H4 (cell line): ENCODE measurements at places on chromosomes 11 and 22. TPM values are rescaled to one million over a fixed set of nuclear protein-coding genes. Genes with fewer than 3 reads are reported as not detected.

Gene RASD2
- 0.08 and 0.43 TPM in 2 replicates for total RNA-seq

Gene FAR1
- total RNA-seq = 27.1 and 35.7 TPM in 2 replicates

GRCh38 chr22:39241794-39242594 lies 2.8 kb downstream of the PDGFB start:
- no peak for DNase-seq

DNA sequence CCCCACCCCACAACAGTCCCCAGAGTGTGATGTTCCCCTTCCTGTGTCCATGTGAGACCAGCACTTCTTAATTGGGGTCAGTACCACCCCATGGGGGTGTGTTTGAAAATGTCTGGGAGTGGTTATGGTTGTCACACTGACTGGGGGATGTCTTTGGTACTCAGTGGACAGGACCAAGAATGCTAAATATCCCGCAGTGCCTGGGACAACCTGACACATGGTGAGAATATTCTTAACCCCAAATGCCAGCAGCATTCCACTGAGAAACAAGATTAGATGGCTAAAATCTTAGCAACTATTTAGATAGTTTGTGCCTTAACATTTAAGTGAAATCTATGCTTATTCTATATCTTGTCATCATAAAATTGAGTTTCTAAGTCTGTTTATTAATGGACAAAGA lies 177.5 kb upstream of the ZBED5 start:
- no peak for DNase-seq

Gene PITPNM1
- total RNA-seq = 13.7 and 16.6 TPM in 2 replicates

Gene ATL3
- total RNA-seq = 48.5 and 58.5 TPM in 2 replicates

DNA sequence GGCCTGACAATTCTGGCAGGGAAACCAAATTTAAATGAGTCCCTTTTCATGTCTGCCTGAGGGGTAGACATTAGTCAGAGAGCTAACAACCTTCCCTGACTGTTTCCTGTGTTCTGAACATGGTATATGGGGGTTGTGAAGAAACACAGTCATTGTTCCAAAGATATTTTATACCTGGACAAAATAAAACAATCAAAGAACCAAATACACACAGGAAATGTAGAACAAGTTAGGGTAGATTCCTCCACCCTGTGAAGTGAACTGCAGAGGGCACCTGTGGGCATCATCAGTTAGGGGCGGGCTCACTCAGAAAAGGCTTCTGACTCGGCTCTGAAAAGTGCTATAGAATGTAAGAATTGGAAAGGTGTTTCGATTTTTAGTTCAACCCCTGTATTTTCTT lies 231.9 kb upstream of the CADM1 start:
- no peak for DNase-seq

- no peak for DNase-seq
These were observed 81.3 kb downstream of the KIRREL3 start for GRCh38 chr11:126919147-126919823.

- no peak for DNase-seq
These were observed 13.3 kb downstream of the RBFOX2 start for GRCh38 chr22:36015155-36015810.

Gene SCT
- total RNA-seq = not detected in 2 replicates

- no peak for DNase-seq
These were observed 514.1 kb downstream of the CNTN5 start for GRCh38 chr11:99534812-99535211.

DNA sequence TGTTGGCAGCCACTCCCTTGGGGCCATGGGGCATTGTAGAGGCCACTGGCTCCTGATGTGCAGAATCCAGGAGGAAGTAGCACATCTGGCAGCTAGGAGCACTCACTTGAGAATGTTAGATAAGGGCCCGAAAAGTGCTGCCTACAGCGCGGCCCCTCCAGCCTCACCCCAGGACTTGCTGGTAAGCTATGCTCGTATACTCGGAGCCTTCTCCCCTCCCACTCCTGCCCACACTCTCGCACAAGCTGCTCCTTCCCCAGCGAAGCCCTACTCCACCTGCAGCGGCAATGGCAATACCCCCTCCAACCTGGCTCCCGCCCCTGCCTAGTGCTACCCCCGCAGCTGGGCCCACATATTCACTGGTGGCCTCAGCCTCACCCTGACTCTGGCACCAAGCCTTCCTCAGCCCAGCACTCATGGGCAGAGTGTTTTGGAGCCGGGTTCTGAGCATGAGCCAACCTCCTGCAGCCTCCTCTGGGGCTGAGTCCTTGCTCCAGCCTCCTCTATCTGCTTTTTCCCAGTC lies 47.7 kb downstream of the PDE2A start:
- DNase-seq = no peak

DNA sequence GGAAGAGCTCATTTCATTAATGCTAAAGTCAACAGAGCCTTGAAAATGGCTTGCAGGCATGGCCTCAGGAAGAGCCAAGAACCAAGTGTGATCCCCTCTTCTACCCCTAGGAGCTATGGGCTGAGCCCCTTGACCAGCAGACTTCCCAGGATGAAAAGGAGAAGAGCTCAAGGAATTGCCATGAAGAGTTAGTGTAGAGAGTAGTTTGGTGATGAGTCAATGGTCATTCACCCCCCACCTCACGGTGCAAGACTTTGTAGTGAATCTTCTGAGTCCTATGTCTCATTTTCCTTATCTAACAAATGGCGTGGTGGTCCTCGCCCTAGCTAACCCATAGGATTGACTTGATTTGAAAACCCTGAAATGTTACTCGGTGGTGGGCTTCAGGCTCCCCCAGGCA lies 422.4 kb upstream of the CADM1 start:
- DNase-seq = no peak

GRCh38 chr22:44033694-44034093 lies 9.6 kb downstream of the PARVB start:
- no peak for DNase-seq

- DNase-seq = no peak
These were observed 245.0 kb upstream of the B3GAT1 start for GRCh38 chr11:134656861-134657540.

DNA sequence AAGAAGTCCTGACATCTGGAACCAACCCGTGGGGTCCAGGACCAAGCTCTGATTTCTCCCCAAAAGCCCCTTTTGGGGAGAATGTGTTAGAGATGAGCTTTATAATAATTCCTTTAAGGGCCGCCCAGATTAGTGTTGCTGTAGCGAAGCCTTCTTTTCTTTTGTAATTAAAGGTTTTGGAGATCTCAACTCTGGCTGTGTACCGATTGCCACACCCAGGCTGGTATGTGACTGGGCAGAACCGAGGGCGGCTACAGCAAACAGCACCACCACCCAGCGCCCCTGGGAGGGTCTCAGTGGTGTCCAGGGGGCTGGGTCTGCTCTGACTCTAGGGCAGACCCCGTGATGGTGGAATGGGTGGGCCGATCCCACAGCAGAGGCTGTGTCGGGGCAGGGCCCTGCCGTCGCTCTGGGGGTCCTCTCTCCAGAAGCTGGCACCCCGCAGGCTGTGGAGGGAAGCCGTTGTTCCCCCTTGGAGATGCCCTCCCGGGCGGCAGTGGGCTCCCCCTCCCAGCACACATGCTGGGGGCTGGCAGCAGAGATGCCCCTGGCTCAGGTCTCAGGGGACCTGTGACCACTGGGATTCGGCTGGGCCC lies 31.0 kb downstream of the TPCN2 start:
- DNase-seq = no peak

GRCh38 chr11:59771605-59772004 lies 16.4 kb downstream of the STX3 start:
- no peak for DNase-seq

Gene MS4A3
- total RNA-seq = not detected in 2 replicates

DNA sequence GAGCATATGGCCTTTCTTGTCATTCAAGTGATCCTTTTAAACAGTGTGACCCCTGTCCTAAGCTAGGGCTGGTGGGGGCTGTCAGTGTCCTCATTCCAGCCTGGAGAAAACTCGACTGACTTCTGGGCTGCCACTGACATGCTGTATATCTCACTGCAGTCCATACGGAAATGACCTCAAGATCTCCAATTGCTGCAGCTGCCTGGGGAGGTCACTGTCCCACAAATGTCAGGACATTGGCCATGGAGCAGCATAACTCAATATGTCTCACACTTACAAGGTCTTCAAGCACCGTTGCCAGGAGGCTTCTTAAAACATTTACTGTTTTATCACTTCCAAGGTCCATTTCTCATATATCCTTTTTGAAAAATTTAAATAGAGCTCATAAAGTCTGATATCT lies 27.8 kb upstream of the CSNK2A3 start:
- DNase-seq = no peak

Gene ILK
- total RNA-seq = 139 and 144 TPM in 2 replicates

DNA sequence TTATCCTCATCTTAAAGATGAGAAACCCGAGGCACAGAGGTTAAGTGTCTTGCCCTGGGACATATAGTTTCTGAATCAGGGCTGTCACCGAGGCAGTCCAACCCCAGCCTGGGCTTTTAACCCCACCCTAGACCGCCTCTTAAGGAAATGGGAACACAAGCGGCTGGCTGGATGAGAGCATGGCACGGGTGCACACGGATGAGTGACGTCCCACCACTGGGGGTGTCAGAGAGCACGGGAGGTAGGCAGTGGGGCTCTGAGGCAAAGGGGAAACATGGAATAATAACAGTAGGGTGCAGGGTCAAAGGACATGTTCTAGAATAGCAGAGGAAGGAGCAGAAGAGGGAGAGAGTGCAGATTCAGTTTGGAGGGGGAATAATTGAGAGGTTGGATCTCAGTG lies 22.3 kb downstream of the PPFIBP2 start:
- DNase-seq = no peak

- no peak for DNase-seq
These were observed 12.4 kb downstream of the PICK1 start for GRCh38 chr22:38069372-38070249.

DNA sequence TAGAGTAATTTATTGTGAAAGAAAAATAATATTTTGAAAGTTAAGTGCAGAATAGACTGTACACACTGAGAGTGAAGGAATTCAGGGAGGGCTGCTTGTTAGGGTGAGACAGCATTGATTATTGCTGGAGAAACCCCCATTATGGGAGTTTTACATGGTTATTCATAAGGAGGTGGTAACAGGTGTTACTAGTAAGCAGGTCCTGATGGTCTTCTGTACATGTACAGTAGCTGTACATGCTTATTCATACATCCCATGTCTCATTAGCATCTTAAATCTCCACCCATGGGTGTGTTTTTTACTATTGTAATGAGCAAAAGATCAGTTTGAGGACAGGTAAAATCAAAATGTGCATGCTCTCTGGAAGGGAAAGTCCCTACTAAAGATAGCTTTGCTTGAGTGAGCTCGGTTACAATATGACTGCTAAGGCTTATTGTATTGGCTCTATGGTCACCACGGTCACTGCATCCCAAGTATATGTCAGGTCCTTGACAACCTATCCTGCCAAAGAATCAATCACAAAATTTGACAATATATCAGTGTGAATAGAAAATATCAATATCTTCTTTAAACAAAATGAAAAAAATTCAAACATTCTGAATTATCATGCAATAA lies 6.2 kb downstream of the KDM4F start:
- DNase-seq = no peak

GRCh38 chr11:132948252-132948651 lies 584.0 kb downstream of the OPCML start:
- DNase-seq = no peak

- no peak for DNase-seq
These were observed 104.1 kb downstream of the MPPED1 start for GRCh38 chr22:43515902-43516301.

Gene TMEM134
- 17.3 and 38.6 TPM in 2 replicates for total RNA-seq

GRCh38 chr11:92211576-92212167 lies 12.9 kb upstream of the FAT3 start:
- DNase-seq = peak; percentile 37

DNA sequence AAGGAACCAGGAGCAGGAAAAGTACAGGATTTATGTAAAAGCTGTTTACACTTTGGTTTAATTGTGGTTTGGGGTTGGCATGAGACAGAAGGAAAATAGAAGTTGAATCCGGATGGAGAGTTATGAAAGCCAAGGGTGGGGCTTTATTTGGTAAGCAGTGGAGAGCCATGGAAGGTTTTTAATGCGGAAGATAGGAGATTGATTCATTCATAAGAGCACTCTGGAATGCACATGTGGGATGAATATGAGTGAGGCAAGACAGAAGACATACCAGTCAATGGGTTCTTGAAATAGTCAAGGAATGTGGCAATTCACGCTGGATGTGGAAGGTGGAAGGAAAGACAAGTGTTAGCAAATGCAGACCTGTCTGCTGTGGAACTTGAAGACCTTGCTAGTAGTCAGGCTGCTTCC lies 9.3 kb upstream of the GLB1L3 start:
- peak; percentile 87 for DNase-seq

Gene PTPMT1
- 108 and 137 TPM in 2 replicates for total RNA-seq

- no peak for DNase-seq
These were observed 19.6 kb upstream of the MTMR2 start for GRCh38 chr11:95943546-95943945.

Gene GSTT2B
- total RNA-seq = 5.2 and 12.3 TPM in 2 replicates

DNA sequence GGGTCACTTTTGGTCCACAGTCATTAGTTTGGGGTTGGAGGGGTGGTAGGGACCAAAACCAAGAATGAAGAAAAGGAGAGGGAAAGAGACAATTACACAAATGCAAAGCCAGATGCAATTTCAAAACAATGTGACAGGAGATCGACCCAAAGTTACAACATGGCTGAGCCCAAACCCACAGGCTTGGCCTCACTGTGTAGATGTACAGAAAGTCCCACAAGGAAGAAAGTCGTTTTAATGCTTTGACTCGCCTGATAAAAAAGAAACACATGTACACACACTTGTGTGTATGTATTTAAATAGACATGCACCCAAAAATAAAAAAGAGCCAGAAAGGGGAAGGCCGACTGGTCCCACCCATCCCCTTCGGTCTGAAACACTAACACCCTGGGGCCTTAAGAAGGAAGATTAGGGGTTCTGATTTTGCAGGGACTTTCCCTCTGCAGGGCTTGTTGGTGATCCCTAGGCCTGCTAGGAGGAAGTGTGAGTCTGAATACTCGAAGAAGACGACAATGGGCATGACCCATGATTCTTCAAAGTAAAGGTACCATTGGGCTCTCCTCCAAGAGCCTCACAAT lies 104.1 kb downstream of the ETS1 start:
- DNase-seq = no peak

Gene DNAL4
- 6.4 and 6.6 TPM in 2 replicates for total RNA-seq
